NCI-H748 treated with DMSO at 0.1 percent for 48 hours (cell line): ENCODE measurements at places on chromosomes 13 and 19.

- peak; percentile 82 for DNase-seq
Measured at GRCh38 chr19:55146705-55147273, 2.2 kb downstream of the TNNT1 start.

DNA sequence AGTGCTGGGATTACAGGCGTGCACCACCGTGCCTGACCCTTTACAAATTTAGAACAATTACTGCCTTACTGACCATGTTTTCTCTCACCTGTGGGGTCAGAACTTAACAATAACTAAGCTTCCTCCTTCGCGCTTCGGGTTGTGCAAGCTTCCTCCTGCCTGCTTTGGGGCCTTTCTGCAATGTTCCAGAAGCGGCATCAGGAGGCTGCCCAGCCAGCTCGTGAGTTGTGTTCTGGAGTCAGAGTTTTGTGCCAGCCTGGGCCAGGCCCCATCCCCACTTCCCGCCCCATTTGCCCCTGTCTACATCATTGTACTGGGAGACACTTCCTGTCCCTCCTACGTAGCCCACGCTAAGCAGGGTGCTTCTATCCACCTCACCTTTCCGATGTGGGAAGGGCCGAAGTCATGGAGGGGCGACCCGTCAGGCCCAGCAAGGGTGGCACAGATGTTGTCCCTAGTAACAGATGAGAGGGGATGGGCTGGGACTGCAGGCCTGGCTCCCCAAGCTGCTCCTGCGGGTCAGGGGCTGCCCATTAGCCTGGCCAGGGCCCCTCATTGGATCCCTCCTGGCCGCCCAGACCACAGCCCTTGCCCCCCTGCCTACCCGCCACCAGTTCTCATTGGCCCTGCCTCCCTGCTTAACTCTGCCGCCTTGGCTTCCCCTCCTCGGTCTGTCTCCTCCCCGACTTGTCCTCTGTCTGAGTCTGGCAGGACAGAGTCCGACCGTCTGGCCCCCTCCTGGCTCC, 13.4 kb downstream of the UHRF1 start:
- no peak for DNase-seq

DNA sequence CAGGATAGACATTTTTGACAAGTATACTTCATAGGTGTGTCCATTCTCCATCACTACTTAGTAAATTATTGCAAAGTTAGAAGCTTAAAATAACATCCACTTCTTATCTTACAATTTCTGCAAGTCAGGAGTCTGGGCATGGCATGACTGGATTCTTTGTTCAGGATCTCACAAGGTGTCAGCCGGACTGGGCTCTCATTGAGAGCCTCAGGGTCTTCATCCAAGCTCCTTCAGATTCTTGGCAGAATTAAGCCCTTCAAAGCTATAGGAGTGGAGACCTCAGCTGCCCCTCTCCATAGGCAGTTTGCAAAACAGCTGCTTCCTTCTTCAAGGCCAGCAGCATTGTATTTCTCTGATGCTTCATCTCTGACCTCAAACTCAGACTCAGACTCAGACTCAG, 9.1 kb upstream of the SIN3B start:
- no peak for DNase-seq

DNA sequence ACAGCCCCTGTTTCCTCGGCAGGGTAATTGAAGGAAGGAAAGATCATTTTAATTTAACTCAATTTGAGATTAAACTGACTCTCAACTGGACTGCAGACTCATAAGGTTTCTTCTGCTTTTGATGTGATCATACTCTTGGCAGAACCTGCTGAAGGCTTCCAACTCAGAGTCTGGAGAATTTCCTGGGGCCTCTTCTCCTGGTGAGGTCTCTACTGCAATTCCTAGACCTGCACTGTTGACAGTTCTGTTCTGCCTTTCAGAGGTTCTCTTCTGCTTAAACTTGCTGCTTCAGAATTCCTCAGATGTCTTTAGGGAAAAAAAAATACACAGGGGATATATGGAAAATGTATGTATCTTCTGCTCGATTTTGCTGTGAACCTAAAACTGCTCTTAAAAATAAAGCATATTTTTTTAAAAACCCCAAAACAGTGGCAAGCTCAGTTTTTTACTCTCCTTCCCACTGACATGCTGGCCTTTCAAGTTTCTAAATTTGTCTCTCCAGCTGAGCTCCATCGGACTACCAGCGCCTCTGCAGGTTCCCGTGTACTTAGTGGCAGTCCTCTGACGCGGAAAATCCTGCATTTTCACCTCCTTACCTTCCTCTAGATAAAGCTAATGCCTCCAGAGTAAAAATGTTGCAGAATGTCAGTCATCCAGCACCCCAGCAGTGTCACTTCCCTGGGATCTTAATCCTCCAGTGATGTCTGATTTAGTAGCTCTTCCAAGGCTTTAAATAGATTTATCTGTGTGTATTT, 733.5 kb upstream of the SGCG start:
- DNase-seq = no peak

- DNase-seq = no peak
Measured at GRCh38 chr19:12974301-12975220, 5.2 kb downstream of the DAND5 start.

GRCh38 chr19:13835791-13836723, 40.8 kb downstream of the ZSWIM4 start:
- no peak for DNase-seq

GRCh38 chr13:30222254-30222653, 85.1 kb downstream of the KATNAL1 start:
- DNase-seq = no peak

DNA sequence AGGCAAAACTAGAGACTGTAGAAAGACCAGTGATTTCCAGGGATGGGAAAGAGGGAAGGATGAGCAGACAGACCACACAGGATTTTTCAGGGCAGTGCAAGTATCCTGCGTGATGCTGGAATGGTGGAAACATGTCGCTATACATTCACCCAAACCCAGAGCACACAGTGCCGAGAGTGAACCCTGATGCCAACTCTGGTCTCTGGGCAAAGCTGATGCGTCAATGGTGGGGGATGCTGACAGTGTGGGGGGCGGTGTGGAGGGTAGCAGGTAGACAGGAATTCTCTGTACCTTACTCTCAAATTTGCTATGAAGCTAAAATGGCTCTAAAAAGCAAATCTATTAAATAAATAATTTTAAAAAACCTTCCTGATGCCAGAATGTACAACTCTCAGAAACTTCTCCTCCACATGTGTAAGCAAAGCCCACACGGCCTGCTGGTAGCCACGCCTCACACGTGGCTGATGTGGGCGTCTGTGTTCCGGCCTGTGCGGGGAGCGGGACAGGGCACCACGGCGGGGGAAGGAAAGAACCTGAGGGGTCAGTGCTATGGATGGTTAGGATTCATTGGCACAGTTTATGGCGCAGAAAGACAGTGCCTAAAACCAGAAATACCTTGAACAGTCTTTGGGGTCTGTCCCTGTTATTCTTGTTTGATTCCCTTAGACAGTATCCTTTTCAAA, 23.9 kb downstream of the CARS2 start:
- no peak for DNase-seq

DNA sequence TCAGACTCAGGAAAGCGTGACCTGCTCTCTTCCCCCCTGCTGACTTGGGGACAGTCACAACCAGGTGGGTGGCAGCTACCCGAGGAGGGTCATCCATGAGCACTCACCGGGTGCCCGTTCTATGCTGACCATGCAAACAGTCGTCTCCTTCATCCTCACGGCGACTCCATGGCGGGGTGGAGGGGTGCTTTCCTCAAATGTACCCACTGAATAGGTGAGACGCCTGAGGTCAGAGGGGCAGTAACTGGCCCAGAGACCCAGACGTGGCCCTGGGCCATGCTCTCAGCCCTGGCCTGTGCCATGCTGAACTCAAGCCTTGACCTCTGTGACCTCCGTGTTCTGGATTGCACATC, 59.2 kb upstream of the TPM4 start:
- DNase-seq = no peak

GRCh38 chr19:45355402-45355801, 14.9 kb downstream of the KLC3 start:
- DNase-seq = no peak

GRCh38 chr13:94214975-94215374, 264.5 kb downstream of the DCT start:
- no peak for DNase-seq

DNA sequence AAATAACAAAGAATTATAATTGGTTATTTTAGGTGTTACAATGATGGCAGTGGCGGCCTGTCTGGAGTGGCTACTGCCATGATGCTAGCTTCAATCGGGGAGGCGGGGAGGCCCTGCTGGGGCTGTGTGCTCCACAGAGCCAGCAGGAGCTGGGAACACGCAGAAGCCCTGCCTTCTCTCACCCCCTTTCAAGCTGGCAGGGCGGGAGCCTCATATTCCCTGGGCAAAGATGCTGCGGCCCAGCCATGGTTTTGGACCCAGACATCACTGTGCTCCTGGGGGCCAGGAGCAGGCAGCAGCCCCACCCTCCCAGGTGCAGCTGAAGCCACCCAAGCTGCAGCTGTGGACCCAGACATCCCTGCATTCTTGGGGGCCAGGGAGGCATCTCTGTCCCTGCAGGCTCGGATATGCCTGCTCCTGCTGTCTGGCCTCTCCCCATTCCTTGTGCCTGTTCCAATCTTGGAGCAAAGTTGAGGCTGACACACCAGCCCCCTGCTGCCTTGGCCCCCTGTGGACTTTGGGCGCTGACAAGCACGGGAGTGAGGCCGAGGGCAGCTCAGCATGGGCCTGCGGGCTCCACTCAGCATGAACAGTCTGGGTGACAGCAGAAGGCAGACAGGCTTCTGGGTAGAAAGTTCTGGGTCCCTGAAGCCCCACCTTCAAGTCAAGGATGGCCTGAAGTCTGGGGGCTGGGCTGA, 263.1 kb upstream of the HTR2A start:
- DNase-seq = no peak

DNA sequence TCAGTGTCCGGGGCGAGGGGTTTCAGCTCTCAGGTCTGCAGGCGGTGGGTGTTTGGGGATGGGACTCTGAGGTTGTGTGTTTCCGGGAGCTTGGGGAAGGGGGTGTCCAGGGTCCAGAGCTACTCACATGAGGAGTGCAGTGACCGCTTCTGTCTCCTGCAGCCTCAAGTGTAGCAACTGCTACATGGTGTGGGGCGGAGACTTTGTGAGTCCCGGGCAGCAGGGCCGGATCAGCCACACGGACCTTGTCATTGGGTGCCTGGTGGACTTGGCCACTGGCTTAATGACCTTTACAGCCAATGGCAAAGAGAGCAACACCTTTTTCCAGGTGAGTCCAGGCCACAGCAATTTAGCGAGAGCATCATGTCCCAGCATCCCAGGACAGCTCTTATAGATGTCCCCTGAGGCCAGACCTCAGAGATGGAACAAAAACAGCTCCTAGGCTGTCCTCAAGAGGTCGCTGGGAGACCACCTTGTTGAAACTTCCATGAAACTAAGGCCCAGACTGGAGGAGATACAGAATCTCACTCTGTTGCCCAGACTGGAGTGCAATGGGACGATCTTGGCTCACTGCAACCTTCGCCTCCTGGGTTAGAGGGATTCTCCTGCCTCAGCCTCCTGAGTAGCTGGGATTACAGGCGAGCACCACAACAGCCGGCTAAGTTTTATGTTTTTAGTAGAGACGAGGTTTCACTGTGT, 44.9 kb downstream of the RYR1 start:
- DNase-seq = no peak

- no peak for DNase-seq
Measured at GRCh38 chr13:110989331-110989730, 74.5 kb upstream of the ANKRD10 start.

GRCh38 chr13:32726374-32727037, 140.3 kb downstream of the PDS5B start:
- DNase-seq = no peak

- no peak for DNase-seq
Measured at GRCh38 chr19:46629546-46630025, 4.7 kb upstream of the PTGIR start.

DNA sequence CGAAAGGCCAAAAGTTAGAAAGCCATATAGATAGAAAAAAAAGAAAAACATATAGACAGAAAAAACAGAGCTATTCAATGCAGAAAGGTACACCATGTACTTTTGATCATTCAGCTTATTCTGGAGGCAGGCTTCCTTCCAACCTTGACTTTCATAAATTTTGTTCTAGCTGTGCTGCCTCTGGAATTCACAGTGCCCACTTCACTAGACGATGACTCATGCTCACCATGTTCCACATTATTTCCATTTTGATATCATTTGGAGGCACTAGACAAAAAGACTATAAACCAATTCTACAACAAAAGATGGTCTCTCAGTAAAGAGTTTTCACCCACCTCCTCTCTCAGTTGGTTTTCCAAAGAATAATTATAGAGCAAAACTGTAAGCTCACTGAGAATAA, 229.0 kb upstream of the IPO5 start:
- no peak for DNase-seq

DNA sequence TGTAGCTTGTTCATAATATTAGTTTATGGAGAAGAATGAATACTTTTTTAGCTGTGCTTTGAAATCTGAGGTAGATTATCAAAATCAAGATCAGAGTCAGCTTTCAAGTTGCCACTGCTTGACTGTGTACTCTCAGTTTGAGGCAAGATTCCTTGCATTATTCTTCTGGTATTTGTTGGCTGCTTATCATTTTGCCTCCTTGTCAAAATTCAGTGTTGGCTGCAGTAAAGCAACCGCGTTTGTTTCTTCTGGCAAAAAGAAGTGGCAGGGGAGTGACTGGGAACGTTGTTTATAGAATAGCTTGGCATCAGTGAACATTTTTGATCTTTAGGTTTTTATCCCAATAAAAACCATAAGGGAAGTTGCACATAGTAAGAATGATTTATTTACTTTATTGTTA, 419.3 kb upstream of the GPC6 start:
- DNase-seq = no peak

- no peak for DNase-seq
Measured at GRCh38 chr19:38049105-38049649, 142.2 kb downstream of the SIPA1L3 start.

- no peak for DNase-seq
Measured at GRCh38 chr19:45352471-45352870, 11.9 kb downstream of the KLC3 start.

DNA sequence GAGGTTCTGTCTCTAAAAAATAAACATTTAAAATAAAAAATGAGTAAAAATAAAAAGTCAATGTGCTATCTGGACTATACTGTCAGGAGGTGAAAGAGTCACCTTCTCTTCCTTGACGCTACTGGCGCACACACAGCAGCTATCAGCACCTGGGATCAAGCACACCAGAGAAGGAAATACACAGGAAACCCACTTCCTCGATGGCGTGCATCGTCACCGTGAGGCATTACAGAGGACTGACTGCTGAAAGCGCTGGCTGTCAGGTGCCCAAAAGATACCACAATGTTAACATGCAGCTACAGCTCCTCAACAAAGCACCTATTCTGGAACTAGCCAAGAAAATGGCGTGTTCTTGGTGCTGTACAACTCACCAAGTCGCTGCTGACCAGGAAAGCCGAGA, 6.1 kb downstream of the SLC35E1 start:
- DNase-seq = no peak

- DNase-seq = no peak
Measured at GRCh38 chr19:22628401-22628800, 5.7 kb upstream of the ZNF492 start.
